Effector memory CD4-positive, alpha-beta T cell (primary cell): ENCODE measurements at places on chromosomes 1 and 21.

DNA sequence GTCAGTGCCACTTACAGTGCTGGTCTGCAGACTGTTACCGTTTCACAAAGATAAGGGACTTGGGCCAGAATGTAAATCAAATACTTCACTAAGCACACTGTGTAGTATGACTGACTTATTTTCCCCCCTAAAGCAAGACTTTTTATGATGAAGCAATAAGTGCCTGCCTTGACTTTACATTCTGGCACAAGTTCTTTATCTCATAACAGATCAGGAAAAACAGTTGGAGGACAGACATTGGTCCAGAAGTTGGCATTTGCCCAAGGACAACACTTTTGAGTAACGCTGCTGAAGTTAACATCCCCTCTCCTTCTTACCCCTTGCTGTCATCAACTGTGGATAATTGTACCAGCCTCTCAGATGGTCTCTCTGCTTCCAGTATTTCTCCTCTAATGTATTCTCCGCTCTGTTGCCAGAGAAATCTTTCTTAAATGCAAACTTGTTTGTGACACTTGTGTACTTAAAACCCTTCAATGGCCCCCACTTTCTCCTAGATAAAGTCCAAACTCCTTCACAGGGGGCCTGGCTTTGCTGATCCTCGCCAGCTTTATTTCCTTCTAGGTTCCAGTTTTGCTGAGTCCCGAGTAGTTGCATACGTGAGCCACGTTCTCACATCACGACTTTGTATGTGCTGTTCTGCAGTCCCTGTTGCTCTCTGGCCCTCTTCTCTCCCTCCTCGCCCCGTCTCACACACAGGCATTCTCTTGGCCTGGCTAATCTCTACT lies 45.7 kb downstream of the S1PR1 start:
- no peaks in the 10 kb centered on the region for H3K36me3 ChIP-seq
- peaks cover 83% of the 10 kb centered on the region for H3K4me1 ChIP-seq
- peak overlapping the region; percentile 74 for H3K27ac ChIP-seq
- H3K27me3 ChIP-seq, result no peaks in the 10 kb centered on the region

GRCh38 chr1:167441222-167441621 lies 77.1 kb downstream of the CD247 start:
- H3K4me3 ChIP-seq, result no peak overlapping the region
- DNase-seq, result no peak
- H3K27ac ChIP-seq, result no peak overlapping the region
- H3K4me1 ChIP-seq, result peaks cover 46% of the 10 kb centered on the region

DNA sequence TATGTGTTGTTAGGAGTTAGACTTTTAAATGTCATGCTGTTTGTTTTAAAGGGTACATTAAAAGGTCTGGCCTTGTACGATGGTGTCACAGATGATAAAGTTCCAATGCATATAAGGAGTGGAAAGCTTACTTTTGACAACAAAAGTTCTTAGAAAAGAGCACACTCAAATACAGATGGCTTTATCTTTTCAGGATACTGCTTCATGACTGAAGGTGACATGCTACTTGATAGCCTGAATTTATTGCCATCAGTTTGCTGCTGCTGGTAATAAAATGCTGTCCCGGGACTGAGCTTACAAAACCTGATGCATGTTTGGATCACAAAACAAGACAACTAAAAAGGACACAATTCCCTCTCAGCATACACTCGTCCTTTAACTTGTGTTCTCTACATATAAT lies 84.9 kb downstream of the TTC3 start:
- H3K36me3 ChIP-seq, result peaks cover 37% of the 10 kb centered on the region
- H3K4me1 ChIP-seq, result no peaks in the 10 kb centered on the region
- no peak overlapping the region for H3K27ac ChIP-seq
- H3K4me3 ChIP-seq, result no peak overlapping the region

GRCh38 chr1:38533772-38534472 lies 325.6 kb downstream of the RRAGC start:
- H3K4me1 ChIP-seq, result no peaks in the 10 kb centered on the region
- H3K27me3 ChIP-seq, result no peaks in the 10 kb centered on the region
- H3K36me3 ChIP-seq, result no peaks in the 10 kb centered on the region
- no peak overlapping the region for H3K27ac ChIP-seq

DNA sequence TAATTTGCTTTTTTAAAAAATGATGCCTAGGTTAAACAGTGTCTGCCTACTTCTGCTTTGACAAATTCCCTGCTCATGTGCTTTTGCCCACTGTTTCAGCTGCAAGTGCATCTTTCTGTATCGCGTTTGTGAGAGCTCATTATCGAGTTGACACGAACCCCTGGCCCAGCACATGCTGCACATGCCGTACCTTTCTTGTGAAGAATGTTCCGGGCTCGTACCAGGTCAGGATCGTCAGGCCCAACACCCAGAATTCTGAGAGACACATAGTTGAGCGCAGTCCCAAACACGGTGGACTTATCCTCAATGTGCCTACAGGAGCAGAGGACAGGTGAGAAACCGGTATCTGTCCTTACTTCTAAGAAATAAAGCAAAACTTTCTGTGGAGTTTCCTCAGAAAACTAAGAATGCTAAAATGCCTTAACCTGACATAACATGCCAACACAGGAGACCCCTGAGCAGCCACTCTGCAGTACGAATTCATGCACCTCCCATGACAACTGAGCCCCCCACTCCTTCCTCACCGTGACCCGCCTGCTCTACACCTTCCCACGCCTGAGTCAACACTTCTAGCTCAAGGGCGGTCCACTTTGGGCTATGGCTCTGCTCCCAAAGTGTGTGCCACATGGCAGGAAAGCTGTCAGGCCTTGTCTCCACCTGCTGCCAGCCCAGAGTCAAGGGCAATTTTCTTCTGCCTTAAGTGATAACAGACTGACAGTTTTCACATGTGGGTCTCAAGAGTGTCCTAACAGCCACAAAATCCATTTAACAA lies 6.7 kb downstream of the LSS start:
- H3K36me3 ChIP-seq, result peaks cover 12% of the 10 kb centered on the region
- no peaks in the 10 kb centered on the region for H3K4me1 ChIP-seq
- DNase-seq, result no peak
- no peaks in the 10 kb centered on the region for H3K27me3 ChIP-seq
- H3K4me3 ChIP-seq, result no peak overlapping the region

- DNase-seq, result no peak
- no peaks in the 10 kb centered on the region for H3K27me3 ChIP-seq
- no peak overlapping the region for H3K27ac ChIP-seq
Measured at GRCh38 chr1:116105996-116106395, 5.2 kb upstream of the MAB21L3 start.

GRCh38 chr1:46477153-46477929 lies 12.3 kb upstream of the DMBX1 start:
- H3K4me3 ChIP-seq, result no peak overlapping the region
- no peaks in the 10 kb centered on the region for H3K4me1 ChIP-seq
- no peak overlapping the region for H3K27ac ChIP-seq
- peaks cover 12% of the 10 kb centered on the region for H3K27me3 ChIP-seq

DNA sequence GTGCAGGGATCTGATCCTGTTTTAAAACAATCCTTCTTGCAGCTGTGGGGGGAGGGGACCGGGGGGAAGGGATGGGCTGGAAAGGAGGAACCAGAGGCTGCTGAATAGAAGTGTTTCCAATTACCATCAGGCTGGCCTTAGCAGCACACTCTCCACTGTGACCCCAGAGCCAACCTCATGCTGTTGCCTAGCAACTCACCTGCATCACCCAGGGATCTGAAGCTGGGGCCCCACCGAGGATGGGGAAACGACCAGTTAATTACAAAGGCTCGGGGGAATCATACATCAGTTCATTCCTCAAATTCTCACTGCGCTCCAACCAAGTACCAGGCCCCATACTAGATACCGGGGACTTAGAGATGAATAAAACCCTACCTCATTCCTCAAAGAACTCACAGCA lies 11.9 kb upstream of the GPX7 start:
- H3K27me3 ChIP-seq, result no peaks in the 10 kb centered on the region
- H3K27ac ChIP-seq, result no peak overlapping the region
- H3K36me3 ChIP-seq, result no peaks in the 10 kb centered on the region
- no peak overlapping the region for H3K4me3 ChIP-seq
- DNase-seq, result no peak
